PC-9 (cell line): ENCODE measurements at places on chromosomes 11 and 22. TPM values are rescaled to one million over a fixed set of nuclear protein-coding genes. Genes with fewer than 3 reads are reported as not detected.

The NXPE2 gene
- not detected in 2 replicates for total RNA-seq

DNA sequence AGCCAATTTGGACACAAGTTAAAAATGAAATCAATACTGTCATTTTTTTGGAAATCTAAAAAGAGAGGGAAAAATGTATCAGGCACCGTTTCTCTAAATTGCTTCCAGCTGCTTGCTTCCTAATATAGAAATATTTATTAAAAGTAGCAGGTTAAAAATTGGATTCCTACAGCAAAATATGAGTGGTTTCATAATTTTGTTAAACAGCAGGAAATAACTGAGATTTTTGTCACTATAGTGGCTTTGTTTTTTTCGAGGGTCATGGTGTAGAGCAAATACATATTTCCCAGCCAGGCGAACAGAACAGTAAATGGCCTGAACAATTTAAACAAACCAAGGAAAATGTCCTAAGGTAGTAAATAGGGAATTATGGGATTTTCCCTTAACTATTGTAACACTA lies 159.7 kb downstream of the DDX10 start:
- DNase-seq: no peak

DNA sequence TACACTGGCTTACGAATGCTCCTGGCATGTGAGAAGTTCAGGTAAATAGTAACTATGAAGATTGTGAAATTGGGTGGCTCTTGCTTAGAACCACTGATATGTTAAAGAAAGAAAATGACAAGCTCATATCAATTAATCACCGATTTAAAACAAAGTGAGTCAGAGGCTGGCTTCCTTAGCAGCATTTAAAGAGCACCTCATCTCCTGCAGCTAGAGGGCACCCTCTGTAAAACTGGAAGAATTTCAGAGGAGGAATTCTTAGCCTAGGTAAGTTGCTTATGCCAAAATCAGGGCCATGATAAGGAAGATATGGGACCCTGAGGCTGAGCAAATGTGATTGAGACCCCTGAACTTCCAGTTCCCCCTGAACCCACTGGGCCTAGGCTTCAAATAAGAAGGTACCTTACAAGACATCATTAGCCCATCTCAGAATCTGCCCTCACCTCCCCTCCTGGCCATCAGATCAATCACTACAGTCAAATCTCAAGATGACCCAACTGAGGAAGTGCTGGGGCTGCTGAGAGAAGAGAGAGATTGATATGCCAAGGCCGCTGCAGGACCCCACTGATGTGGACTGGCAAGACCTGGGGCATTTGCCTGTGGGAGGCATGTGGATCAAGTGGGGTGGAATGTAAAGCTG lies 8.6 kb upstream of the CD3E start:
- peak; percentile 93 for DNase-seq

- no peak for DNase-seq
Measured at GRCh38 chr11:104279587-104279986, 115.6 kb upstream of the PDGFD start.

- DNase-seq: no peak
Measured at GRCh38 chr11:119340335-119341221, at the start of gene C1QTNF5. C1QTNF5 (minus strand) TSS chr11:119340883; CDS start chr11:119340397, 486 bp downstream.

GRCh38 chr11:134527382-134528243 lies 115.6 kb upstream of the B3GAT1 start:
- no peak for DNase-seq

- no peak for DNase-seq
Measured at GRCh38 chr22:26525946-26526564, 13.8 kb upstream of the TFIP11 start.

DNA sequence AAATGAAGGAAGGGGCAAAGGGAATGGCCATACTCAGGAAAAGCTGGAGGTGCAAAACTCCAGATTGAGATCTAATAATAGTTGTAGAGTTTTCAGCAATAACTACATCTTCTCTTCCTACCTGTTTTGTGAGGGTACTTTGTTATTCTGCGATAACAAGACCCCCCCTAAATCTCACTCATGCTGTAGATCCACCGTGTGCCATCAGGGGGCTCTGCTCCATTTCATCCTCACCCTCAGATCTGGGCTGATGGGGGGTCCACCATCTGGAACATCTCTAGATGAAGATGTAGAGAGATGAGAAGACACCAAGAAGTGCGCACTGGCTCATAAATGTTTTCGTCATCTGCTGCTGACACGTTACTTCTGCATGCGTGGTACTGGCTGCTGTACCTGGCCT lies 135.9 kb upstream of the KIRREL3 start:
- no peak for DNase-seq

DNA sequence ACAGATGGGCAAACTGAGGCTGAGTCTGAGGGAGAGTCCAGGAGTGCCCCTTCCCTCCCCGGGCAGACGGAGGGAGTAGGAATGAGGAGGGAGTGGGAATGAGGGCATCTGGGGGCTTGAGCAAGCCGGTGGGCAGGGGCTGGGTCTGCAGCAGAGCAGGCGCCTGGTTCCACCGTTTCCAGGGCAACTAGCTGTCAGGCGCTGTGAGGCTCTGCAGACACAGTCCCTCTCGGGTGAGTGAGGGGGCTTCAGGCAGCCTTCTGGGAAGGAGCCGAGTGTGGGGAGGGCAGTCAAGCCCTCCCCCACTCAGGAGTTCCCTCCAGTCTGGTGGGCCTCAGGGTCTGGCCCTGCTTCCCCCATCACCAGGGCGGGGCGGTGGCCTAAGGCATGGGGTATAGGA lies 19.0 kb downstream of the TMEM258 start:
- DNase-seq: no peak

DNA sequence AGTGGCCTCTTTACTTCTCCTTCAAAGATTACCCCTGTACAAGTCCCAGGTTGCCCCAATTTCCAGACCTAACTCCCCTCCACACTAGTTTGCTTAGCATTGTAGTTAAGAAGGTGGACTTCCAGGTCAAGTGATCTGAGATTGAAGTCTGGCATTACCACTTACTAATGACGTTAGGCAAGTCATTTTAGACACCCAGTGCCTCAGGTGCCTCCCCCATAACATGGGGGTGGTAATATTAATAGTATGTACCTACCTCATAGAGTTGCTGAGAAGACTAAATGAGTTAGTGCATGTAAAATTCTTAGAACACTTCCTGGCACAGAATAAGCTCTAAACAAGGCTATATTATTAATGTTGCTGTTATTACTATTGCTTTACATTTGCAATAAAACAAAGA lies 93.4 kb downstream of the SPON1 start:
- no peak for DNase-seq

DNA sequence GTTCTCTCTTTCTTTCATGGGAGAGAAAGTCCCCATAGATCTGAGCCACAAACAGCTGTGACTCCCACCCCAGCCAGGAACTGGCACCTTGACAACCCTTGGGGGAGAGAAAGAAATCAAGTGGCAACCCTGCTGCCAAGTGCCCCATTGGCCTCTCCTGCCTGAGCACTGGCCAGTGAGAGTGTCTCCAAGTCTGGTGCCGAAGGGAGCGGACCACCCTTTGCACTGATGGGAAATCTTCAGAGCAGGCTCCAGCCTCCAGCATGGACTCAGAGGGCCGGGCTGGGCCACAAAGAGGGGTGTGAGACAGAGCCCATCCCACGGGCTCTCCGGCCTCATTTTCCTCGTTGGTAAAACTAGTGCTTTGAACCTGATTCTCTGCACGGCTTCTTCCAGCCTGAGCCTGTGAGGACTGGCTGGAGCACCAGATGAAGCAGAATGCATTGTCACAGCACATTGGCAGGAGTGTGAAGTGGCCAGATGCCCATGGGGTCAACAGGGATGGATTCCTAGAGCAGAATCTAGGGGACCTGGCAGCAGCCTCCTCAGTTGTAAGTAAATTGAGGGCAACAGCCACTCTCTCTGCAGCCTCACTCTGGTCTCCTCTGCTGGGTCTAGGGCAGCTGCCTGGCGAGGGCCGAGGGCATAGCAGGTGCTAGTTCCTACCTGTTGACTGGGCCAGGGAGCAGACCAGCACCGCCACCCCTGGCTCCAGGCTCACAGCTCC lies 81.4 kb downstream of the TRIM29 start:
- DNase-seq: no peak
